ACHN (cell line): ENCODE measurements at places on chromosomes 12 and 14.

DNA sequence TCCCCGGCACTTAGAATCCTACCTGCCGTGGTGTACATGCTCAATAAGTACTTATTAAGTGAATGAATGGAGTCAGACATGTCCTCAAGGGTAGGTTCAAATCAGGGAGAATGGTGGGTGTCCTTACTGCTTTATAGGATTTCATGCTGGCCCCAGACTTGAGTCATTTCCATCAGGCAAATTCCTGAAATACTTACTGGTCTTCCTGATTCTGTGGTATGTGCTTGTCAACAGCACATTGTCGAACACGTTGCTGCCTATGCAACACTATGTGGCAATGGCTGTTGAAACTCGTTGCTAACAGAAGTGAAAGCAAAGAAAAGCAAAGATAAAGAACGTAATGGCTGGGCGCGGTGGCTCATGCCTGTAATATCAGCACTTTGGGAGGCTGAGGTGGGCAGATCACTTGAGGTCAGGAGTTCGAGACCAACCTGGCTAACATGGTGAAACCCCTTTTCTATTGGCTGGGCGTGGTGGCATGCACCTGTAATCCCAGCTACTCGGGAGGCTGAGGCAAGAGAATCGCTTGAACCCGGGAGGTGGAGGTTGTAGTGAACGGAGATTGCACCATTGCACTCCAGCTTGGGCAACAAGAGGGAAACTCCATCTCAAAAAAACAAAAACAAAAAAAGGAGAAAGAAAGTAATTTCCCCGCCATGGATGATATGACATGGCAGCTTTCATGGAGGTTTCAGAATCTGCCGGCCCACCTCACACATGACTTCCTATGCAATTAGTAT lies 214.9 kb downstream of the ZFP36L1 start:
- DNase-seq = peak; percentile 90

GRCh38 chr12:64088431-64089349 lies 133.4 kb downstream of the KICS2 start:
- DNase-seq = peak; percentile 99

DNA sequence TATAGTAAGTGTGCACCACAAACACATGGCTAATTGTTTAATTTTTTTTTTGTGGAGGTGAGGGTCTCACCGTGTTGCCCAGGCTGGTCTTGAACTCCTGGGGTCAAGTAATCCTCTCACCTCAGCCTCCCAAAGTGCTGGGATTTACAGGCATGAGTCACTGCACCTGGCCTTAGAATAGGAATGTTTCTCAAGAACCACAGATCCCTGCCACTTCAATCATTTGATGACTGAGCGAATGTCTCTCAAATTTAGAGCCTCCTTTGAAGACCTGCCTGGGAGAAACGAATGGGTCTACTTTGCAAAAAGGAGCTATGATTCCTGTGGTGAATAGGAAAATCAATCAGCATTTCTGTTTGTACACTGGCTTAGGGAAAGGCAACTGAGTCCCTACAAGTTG lies 33.5 kb upstream of the CHST11 start:
- DNase-seq = no peak

DNA sequence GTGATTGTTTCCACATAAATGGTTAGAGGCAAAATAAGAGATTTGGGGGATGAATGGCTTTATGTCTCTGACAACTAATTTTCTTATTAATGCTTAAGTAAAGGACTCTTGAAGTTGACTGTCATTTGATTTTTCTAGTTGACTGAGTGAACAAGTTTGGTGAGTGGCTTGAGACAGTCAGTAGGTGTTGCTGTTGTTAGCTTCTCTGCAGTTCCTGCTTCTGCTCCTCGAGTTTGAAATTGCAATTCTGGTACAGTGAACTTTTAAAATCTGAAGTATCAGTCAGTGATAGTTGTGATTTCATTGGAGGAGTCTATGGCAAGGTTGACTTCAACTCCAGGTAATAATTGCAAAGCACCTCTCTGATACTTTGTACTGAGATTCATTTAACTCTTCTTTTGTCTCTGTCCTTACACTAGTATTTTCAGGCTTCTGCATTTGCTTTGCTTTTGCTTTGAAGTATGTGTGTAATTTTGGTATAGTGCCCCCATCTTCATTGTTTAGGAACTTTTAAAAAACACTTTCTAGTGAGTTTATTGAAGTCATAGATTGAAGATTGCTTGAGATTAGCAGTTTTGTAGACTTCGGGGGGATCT lies 415.5 kb downstream of the PCNX1 start:
- peak; percentile 40 for DNase-seq

GRCh38 chr12:6852651-6853354 lies 853 bp downstream of the USP5 start:
- peak; percentile 80 for DNase-seq

GRCh38 chr14:60226298-60226697 lies 22.7 kb upstream of the PPM1A start:
- DNase-seq = no peak

- peak; percentile 77 for DNase-seq
Measured at GRCh38 chr12:64890873-64891468, 66.5 kb downstream of the TBC1D30 start.

DNA sequence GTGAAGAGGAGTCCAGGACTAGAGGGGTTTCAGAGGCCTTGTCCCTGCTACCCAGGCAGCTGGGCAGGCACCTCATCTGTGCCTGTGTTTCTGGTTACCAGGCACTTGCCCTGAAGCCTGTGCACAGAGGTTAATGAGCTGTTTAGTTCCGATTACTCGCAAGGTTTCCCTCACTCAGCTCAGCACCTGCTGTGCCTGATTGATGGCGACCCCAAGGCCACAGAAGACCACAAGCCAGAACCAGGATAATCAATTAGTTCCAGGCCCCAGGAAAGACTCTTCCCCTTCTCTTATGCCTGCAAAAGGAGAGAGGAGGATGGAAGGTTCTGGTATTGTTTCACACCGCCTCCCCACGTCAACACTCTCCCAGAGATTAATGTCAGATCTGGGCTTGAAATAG lies 88.8 kb upstream of the NOS1 start:
- no peak for DNase-seq

GRCh38 chr12:104220931-104221330 lies 5.4 kb downstream of the TXNRD1 start:
- DNase-seq = no peak

DNA sequence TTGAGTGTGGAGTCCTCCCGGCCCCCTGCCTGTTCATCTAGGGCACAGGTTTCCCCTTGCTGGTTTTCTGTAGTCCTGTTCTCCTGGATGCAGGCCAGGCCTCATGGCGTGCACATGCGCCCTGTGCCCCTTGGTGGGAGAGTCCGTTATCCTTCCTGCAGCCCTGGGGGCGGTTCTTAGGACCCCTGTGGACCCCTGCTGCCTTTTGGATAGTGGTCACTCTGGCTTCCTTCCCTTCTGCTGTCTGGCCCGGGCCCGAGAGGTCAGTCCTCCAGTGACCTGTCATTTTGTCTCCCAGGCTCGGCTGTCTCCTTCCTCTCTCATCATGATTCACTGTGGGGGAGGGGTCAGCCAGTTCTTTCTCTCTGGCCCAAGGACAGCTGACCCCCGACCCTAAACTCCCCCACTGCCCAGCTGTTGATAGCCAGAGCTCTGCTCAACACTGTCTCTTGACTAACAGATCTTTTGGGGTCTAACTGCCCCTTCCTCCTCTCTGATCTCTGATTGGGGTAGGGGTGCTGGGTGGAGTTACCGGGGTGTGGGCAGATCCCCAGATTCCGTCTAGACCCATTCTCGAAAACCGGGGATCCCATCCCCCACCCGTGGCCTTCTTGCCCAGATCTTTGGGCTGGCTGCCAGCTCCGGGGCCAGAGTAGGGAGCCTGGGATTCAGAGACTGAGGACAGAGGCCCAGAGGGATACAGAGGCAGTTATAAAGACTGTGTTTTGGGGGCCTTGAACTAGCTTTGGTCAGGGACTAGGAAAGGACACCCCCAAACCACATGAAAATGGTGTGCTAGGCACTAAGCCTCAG lies 7.0 kb downstream of the CCND2 start:
- DNase-seq = no peak

GRCh38 chr12:94961911-94962310 lies 41.6 kb downstream of the NDUFA12 start:
- DNase-seq = no peak

DNA sequence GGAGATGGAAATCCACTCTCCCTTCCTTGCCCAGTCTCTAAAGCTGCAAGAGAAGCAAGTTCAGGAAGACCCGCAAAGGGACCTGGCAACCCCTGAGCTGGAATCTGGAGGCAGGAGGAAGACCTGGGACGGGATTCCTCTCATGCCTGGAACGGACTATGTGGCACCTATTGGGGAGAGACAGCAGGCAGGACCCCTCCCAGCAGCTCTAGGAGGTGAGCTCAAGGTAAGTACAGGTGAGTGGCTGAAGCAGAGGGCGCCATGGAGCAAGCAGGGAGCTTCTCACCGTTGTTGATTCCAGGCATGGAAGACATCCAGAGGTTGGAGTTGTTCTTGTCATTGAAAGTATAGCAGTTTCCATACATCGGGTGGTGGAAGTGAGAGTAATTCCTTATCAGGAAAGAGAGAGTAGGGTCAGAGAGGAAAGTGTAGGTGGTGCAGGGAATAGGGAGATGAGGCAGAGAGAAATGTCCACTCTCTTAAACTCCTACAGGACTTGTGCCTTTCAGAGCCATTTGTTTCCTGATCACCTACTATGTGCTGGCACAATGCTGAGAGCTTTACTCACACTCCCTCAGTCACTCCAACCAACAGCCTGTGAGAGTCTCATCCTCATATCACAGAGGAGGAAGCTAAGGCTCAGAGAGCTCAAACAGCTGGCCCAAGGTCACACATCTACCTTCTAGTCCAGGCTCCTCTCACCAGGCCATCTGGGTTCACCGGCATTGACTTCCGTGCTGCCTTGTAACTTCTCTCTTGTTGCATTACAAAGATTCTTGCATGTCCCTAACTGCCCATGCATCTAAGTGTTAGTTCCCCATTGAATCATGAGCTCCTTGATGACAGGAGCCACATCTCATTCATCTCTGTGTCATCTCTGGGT lies 13.9 kb upstream of the TNFRSF1A start:
- DNase-seq = no peak

- peak; percentile 15 for DNase-seq
Measured at GRCh38 chr14:48723841-48724495, 862.2 kb downstream of the RPS29 start.

GRCh38 chr12:52264435-52264825 lies 10.0 kb upstream of the KRT86 start:
- DNase-seq = no peak

- DNase-seq = no peak
Measured at GRCh38 chr12:94174576-94174975, 26.2 kb downstream of the PLXNC1 start.

DNA sequence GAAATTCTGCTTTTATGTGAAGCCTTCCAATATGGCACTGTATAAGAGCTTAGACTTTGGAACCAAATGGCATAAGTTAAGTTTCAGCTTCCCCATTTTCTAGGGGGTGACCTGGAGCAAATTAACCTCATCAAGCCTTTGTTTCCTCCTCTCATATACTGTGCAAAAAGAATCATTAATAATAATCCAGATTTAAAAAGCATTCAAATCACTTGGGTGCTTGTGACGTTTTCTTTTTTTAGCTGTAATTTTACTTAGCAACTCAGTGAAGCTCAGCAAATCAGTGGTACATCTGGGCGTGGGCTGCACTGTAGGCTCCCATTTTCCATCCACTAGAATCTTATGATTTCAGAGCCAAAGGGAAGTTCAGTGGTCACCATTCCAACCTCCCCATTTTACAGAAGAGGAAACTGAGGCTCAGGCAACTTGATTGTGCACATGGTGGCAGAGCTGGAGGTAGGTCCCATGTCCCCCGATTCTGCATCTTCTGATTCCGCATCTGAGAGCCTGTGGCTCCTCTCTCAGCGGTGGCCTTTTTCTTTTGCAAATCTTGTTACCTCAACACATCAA lies 131.2 kb downstream of the SNAPC1 start:
- DNase-seq = no peak

DNA sequence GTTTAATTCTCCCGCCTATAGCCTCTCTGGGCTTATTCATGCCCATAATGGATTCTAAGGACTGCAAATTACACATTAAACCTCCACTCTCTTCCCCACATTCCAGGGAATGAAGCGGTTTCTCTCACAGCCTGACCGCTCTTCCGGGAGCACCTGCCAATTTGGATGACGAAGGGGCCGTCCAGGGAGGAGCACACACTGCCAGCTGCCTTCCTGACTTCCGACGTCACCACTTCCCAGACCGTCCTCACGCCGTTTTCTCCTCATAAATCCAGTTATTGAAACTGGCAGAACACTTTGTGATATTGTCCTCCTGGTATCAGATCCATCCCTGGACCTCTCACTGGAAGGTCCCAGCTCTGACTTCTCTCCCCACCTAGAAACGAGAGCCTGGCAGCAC lies 87.6 kb downstream of the GCH1 start:
- DNase-seq = peak; percentile 86

DNA sequence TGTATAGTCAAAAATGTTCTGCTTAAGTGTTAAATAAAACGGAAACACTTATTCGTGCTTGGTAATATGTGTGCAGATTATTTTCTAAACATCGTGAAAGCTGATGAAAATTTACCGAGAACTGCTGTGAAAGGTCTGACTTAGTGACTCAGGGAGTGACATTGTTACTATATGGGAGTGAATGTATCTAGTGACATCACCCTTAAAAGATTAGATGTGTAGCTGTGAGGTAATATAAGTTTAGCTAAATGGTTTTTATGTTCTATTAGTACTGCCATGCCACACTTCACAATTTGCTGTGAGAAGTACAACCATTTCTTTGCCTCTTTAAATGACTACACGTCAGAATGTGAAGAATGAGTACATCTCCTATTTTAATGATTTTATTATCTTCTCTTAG lies 1.3 kb downstream of the COX8C start:
- no peak for DNase-seq

DNA sequence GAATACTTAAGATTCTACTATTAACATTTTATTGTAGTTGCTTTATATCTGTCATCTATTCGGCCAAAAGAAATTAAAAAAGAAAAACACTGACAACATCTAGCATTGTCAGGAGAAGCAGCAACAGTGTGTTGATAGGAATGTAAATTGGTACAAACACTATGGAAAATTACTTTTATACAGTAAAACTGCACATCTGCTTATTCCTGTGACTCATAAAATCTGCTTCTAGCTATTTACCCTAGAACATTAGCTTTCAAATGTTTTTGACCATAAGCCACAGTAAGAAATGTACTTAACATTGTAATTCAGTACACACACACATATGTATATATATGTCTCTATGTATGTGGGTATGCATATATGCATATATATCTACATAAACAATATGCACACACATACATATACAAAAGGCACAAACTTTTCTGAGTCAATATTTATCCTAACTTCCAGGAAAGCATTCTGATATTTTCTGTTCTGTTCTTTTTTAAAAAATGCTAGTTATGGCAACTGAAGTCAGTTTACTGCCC lies 278.9 kb upstream of the GARIN2 start:
- no peak for DNase-seq

DNA sequence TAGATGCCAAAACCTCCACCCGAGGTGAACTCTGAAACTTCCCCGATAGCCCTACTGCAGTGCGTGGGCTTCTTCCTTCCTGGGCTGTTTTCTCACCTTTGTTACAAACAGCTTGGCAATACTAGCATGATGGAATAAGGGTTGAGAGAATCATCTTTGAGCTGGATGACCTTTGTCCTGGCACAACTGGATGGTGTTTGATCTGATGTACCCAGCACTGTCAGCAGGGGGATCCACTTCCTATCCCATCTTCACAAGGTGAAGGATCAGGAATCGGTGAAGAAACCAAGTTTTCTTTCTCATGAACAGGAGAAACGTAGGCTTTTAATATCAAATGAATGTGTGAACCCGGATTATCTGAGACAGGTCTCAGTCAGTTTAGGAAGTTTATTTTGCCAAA lies 19.5 kb upstream of the LRRC10 start:
- DNase-seq = peak; percentile 30
